ENCODE measurements at places on chromosomes 7 and 10.

- no peak for DNase-seq
These were observed 220.8 kb downstream of the POU6F2 start for GRCh38 chr7:39198556-39198955.

- no peak for DNase-seq
These were observed 84.5 kb upstream of the DYNC1I1 start for GRCh38 chr7:95687759-95688343.

DNA sequence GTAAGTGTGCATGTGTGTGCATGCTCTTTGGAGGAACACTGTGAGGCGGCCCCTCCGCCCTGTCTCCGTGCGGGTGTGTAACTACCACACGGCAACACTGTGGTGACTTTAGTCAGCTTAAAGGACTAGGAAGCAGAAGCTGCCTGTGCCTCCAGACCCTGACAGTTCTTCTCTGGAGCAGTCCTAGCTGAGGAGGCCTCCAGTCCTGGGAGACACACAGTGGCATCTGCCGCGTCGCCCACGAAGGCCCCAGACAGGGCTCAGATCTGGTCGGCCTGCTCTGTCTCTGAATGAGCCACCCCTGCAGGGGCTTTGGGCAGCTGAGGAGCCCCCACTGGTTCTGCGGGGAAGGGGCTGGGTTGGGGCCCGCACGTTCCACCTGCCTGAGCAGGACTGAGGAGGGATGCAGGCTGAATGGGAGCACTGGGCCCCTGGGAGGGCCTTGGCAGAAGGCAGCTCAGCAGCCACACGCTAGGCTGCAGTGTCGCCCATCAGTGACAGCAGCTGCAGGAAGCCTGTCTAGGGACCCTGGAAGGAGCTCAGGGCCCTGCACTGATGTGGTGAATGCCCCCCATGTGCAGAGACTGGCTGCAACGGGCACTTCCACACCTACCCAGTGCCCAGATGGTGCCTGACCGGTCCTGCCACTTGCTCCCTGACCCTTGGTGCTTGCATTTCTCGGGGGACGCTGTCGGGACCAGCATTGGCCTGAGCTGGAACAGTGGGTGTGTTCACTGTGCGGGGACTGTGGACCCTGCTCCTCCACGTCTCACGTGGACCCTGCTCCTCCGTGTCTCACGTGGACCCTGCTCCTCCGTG, 27.3 kb upstream of the KNDC1 start:
- DNase-seq = no peak

DNA sequence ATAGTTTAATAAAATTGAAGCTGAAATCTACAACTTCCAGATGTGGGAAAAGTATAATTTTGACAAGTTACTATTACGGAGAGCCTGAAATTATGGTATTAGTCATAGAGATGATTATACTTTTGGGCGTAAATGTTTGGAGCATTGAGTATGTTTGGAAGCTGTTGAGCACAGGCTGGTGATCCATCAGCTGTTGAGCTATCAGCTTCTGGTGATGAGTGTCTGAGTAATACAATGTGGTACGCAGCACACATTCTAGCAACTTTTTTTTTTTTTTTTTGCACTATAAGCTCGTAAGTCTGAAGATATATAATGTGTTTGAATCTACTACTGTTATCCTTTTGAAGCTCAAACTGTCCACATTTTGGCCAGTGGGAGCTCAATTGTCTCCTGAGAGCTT, 123.4 kb downstream of the ATE1 start:
- no peak for DNase-seq

DNA sequence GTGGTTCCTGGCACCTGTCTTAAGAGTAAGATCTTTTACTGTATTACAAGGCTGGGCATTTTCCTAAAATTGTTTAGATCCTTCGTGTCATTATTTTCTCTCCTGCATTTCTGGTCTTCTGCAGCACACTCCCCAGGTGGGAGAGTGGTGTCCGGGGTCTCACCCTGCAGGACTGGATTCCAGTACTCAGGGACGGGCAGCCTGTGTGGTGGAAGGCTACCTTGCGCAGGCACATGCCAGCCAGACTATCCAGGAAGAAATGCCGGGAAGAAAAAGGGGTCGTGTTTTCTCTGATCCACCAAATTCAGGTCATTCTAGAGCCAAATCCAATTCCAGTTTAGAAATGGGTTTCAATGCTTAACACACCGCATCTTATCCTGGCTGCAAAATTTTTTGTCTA, 27.7 kb downstream of the CNPY1 start:
- no peak for DNase-seq

- DNase-seq = no peak
These were observed 235.2 kb downstream of the ZMYND11 start for GRCh38 chr10:370449-370825.

DNA sequence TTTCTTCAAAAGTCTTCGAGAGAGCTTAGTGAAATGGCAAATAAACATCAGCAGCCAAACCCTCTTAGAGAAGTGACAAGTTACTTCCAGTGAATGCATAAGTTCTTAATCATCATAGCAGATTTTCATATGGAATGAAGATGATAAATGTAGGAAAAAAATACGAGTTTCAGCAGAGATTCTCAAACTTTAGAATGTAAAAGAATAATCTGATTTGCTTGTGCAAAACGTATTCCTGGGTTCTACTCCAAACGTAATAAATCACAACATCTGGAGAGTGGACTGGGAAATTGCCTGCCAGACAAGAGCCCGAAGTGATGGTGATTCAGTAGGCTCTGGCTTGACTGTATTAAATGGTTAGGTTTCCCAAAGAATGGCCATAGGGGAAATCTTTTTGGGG, 62.2 kb downstream of the AKR1E2 start:
- no peak for DNase-seq

Data from GM12891 (cell line).